GM23248 (cell line): ENCODE measurements at places on chromosomes 5 and 9.
A peak's percentile ranks its signal among the peaks of the same experiment; 100 is the strongest.

GRCh38 chr9:106745457-106745856, 117.5 kb upstream of the ZNF462 start:
- no peak for DNase-seq

DNA sequence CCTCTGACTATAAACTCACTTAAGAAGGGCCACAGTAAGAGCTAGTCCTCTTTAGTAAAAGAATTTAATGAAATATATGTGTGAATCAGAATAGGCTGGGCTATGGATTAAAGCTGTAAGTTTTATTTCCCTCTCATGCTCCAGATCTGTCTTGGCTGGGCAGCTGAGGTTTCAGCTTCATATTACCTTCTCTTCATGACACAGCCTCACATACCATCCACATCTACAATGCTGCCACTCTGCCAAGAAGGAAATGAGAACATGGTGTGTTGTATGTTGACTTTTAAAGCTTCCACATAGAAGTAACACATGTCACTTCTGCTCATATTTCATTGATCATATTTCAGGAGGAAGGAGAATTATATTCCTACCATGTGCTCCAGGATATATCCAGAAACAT, 776.0 kb upstream of the ACO1 start:
- DNase-seq, result no peak

DNA sequence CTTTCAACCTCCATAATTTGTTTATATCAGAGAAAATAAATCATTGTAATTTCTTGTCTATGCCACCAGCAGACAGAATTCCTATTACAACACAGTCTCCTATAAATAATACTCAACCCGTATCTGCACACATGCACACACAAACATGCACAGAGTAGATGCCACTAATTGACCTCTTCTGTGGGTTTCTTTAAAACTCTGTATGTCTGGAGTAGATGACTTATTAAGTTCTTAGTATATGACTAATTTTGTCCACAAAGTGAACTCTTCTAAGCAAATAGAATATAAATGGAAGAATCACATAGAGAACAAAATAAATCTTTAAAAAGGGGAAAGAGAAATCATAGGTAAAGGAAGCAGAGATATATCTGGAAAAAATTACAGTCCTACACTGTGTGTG, 452.3 kb downstream of the MTRR start:
- DNase-seq, result no peak

- no peak for DNase-seq
These were observed 152.1 kb downstream of the EFNA5 start for GRCh38 chr5:107518616-107519015.

DNA sequence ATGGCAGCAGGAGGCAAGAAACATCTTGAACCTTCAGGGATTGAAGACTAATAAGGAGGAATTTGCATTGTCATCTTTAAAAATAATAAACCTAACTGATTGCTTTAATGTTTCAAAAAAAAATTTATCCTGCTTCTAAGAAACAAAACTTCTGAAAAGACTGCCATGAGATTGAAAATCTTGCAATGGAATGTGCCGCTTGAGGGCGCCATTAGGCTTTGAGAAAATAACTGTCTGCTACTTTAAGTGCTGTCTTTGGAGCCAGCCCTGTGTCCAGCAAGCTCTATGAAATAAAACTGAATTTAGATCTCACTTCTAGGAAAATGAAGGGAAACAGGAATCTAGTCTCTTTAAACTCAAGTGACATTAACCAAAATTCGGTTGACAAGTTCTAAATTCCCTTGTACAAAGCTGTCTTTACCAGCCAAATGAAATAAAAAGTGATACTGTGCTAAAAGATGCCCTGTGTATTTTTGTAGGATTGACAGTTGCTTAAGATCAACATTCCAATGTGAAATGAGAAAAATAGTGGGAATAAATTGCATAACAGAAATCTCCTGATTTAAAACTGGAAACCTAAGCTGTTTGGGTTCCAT, 79.4 kb downstream of the ESM1 start:
- peak; percentile 83 for DNase-seq

- peak; percentile 81 for DNase-seq
These were observed 162.2 kb downstream of the GLIS3 start for GRCh38 chr9:4137681-4138099.

GRCh38 chr5:37598733-37599132, 219.6 kb downstream of the WDR70 start:
- DNase-seq, result no peak

GRCh38 chr9:8553444-8553843, 753.9 kb upstream of the DMAC1 start:
- DNase-seq, result no peak

- DNase-seq, result peak; percentile 88
These were observed 260.9 kb upstream of the TUT7 start for GRCh38 chr9:86614871-86615849.

- no peak for DNase-seq
These were observed 265.3 kb downstream of the KCTD16 start for GRCh38 chr5:144436007-144436406.

DNA sequence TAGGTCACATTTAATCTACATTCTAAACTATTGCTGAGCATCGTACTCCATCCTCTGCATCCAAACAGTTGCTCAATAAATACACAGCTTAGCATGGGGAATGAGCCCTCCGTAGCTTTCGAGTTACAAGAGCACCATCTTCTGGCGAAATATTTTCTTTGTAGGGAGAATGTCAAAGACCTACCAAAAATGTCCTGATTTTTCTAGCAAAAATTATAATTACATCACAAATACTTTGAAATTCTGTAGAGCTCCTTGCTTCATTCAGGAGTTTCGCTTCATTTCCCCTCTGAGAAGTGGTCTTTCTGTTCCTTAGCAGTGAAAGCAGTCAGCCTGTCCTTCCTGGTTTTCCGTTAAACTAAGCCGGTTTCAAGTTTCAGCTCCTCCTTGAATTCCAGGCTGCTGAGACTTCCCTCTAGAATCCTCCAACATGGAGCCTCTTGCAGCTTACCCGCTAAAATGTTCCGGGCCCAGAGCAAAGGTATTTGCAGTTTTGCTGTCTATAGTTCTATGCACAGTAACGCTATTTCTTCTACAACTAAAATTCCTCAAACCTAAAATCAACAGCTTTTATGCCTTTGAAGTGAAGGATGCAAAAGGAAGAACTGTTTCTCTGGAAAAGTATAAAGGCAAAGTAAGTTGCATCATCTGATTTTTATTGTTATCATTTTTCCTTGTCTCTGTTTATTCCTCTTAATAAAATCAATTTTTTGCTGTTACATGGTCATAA, at the start of gene GPX8:
Gene GPX8 (plus strand): TSS at position 409 of the 730 bp plus-strand sequence. CDS start 22 bp downstream, at position 431.
- DNase-seq, result peak; percentile 95

- DNase-seq, result peak; percentile 88
These were observed 62.6 kb downstream of the ANKRD55 start for GRCh38 chr5:56170557-56170956.

- peak; percentile 84 for DNase-seq
These were observed 14.9 kb upstream of the WNT8A start for GRCh38 chr5:138068742-138069600.

- no peak for DNase-seq
These were observed 26.5 kb downstream of the SEMA4D start for GRCh38 chr9:89471390-89471789.

- peak; percentile 35 for DNase-seq
These were observed 136.4 kb downstream of the C9orf50 start for GRCh38 chr9:129484352-129485000.

DNA sequence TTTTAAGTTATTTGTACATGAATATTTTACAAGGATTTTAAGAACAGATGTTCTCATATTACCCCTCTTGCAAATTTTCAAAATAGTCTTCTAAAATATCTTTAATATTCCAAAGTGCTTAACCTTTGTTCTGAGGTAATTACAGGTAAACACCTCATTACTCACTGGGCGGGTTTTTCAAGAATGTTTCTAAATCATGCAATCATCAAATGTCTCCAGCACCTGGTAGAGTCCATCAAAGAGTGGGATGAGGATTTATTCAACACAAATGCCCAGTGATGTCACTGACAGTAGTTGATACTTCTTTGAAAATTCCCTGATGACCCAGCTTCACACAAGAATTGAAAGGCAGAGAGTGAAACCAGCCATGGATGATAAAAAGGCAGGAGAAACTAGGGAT, 114.4 kb downstream of the SEC61B start:
- DNase-seq, result no peak

- DNase-seq, result peak; percentile 60
These were observed 132.7 kb upstream of the TNC start for GRCh38 chr9:115250621-115251032.

DNA sequence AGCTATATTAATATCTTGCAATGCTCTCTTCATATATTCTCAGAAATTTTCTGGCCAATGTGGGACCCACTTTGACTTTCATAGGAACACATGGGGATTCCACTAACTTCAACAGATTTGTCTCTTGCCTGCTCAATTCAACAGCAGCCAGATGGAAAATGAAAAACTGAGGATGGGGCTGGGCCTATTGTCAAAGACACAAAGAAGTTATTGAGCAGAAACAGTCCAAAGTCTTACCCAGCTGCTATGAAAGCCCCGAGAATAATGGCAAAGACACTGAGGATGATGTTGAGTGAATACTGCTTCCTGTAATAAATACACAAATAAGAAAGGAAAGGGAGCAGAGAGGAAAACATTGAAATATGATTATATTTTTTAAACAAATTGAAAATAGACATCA, 32.6 kb downstream of the SLC35D2 start:
- no peak for DNase-seq

DNA sequence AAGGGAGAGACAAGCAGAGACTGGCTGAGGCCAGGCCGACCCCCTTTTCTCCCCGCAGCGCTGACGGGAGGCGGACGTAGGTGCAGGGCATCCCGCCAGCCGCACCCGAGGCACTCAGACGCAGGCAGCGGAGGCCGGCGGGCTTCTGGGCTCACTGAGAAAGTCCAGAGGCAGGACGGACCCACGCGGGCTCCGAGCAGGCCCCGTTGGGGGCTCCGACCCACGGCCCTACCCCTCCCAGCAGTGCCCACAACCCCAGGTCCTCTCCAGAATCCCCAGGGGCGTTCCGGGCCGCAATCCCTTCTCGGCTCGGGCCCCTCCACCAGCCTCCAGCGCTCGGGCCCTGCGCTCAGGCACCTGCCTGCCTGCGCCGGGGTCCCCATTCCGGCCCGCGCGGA, 543 bp downstream of the MTMR12 start:
- DNase-seq, result peak; percentile 89

- no peak for DNase-seq
These were observed 1329.4 kb downstream of the PTPRD start for GRCh38 chr9:9283159-9283986.

GRCh38 chr9:134536101-134536900, 105.3 kb upstream of the COL5A1 start:
- peak; percentile 88 for DNase-seq

DNA sequence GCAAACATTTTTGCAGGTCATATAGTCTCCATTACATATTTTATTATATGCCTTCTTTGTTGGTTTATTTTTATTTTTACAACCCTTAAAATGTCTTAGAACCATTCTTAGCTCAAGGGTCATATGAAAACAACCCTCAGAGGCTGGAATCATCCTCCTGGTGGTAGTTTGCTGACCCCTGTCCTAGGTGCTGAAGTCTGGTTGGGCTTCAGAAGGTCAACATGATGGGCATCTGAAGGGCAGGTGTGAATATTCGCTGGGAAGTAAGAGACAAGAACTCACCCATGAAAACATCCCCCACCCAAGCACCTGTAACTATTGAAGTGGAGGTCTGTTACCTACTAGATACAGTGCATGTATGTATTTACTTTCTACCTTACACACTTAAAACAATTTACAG, 75.4 kb downstream of the OSMR start:
- DNase-seq, result peak; percentile 30

- no peak for DNase-seq
These were observed 13.2 kb downstream of the SPINK1 start for GRCh38 chr5:147818290-147818689.

- peak; percentile 95 for DNase-seq
These were observed 696.8 kb downstream of the SEMA5A start for GRCh38 chr5:8848997-8849594.

DNA sequence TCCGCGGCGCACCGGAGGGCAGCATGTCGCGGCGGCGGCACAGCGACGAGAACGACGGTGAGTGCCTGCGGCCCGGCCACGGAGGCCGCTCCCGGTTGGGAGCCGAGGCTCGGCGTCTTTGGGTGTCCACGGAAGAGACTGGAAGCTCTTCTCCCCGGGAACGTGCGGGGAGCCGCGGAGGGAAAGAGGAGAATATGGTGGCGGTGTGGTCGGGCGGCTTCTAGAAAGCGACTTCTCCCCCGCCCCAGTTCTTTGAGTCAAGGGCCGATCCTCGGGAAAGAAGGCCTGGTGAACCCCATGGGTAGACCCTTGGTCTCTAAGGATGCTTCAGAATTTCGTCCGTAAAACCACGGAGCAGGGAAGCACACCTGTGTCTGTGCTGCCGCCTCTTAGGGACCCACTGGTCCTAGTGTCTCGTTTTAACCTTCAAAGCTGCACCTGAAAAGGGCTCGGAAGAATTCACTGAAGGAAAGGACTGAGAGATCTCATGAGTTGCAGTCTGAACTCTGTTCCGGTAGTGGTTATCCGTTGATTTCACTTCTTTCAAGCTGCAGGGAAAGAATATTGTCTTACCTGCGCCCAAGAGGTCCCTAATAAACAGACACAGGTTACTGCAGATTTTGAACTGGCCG, 354 bp downstream of the NCBP1 start:
- DNase-seq, result peak; percentile 35

DNA sequence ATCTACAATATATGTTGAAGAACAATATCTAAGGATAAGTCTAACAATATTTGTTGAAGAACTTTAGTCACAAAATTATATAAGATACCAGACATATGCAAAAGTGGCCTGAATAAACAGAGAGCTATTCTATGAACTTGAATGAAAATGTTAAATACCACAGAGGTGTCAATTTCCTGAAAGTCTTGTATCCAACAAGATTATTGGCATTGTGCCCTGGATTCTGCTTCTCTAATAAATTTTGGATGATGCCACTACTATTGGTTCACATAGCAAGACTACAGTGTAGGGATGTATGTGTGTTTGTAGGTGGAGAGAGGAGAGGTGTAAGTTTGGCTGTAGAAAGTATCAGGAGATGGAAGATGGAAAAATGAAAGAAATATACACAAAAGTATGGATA, 731.8 kb upstream of the RGMB start:
- DNase-seq, result peak; percentile 3

GRCh38 chr5:43663916-43664315, 60.9 kb downstream of the NNT start:
- peak; percentile 42 for DNase-seq

DNA sequence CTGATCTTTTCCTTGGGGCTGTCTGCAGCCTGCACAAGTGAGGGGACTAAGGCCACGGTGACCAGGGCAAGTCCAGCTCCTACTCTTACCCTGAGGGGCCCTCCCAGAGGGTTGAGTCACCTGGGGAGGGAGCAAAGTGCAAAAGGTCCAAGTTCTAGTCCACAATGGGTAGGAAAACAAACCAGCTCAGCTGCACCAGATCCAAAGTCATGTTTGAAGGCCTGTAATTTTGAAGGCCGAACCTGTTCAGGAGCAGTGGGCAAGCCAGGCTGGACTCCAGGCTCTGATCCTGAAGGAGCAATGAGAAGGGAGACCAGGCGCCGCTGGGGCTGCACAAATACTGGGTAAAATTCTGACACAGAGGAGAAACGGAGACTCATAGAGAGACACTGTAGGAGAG, 15.8 kb upstream of the TCF7 start:
- DNase-seq, result no peak
